ENCODE measurements at places on chromosomes 12 and 14.

- DNase-seq, result no peak
Observed at GRCh38 chr14:74932401-74932901, 9.4 kb upstream of the RPS6KL1 start.

GRCh38 chr14:90398315-90398839 is 1.5 kb downstream of the CALM1 start:
- DNase-seq, result peak; percentile 77

GRCh38 chr14:64541261-64541971 is 875 bp downstream of the HSPA2 start:
- peak; percentile 42 for DNase-seq

- DNase-seq, result no peak
Observed at GRCh38 chr12:15350643-15351042, 28.3 kb downstream of the PTPRO start.

GRCh38 chr12:93091886-93092648 is 163.0 kb upstream of the EEA1 start:
- no peak for DNase-seq

DNA sequence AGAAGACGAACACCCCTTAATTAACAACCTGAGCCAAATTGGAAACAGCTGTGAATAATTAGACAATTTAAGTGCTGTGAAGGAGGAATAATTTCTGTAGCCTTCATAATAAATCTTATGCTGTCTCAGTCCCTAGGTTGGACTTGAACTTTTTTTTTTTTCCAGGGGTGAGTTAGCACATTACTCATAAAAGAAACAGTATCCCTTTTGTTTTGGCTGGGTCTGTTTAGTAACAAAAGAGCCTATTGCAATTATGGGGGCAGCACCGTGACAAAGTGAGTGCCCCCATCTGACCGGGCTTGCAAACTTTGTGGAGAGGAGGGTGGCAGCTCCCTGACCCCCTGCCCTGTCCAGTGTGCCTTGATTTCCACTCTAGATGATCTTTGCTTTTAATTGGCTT is 167.4 kb downstream of the DICER1 start:
- no peak for DNase-seq

Measured in activated T-cell treated with anti-CD3 and anti-CD28 coated beads, Interleukin-2, amount 50 U/mL, for 1 hour (primary cell).